Motor neuron (in vitro differentiated cells): ENCODE measurements at places on chromosomes 13 and 19. TPM values are rescaled to one million over a fixed set of nuclear protein-coding genes. Genes with fewer than 3 reads are reported as not detected.

Gene TEX26
- total RNA-seq, result 2.2 and 3.6 TPM in 2 replicates

Gene PLK5
- 0.27 TPM in 1 of 2 replicates, not detected in the other for total RNA-seq

Gene ZNF446
- 14.8 and 15.6 TPM in 2 replicates for total RNA-seq

Gene C3
- 0.82 and 1.5 TPM in 2 replicates for total RNA-seq

Gene F7
- 0.14 and 0.25 TPM in 2 replicates for total RNA-seq

Gene KLC3
- 2.3 TPM in 1 of 2 replicates, not detected in the other for total RNA-seq

Gene N4BP2L1
- 5.0 and 5.1 TPM in 2 replicates for total RNA-seq

Gene EPS8L1
- 36.3 and 38.1 TPM in 2 replicates for total RNA-seq

Gene HIPK4
- 0.16 and 0.19 TPM in 2 replicates for total RNA-seq

Gene METTL21C
- total RNA-seq, result 0.21 and 0.52 TPM in 2 replicates

Gene ARL11
- 0.09 and 0.10 TPM in 2 replicates for total RNA-seq

DNA sequence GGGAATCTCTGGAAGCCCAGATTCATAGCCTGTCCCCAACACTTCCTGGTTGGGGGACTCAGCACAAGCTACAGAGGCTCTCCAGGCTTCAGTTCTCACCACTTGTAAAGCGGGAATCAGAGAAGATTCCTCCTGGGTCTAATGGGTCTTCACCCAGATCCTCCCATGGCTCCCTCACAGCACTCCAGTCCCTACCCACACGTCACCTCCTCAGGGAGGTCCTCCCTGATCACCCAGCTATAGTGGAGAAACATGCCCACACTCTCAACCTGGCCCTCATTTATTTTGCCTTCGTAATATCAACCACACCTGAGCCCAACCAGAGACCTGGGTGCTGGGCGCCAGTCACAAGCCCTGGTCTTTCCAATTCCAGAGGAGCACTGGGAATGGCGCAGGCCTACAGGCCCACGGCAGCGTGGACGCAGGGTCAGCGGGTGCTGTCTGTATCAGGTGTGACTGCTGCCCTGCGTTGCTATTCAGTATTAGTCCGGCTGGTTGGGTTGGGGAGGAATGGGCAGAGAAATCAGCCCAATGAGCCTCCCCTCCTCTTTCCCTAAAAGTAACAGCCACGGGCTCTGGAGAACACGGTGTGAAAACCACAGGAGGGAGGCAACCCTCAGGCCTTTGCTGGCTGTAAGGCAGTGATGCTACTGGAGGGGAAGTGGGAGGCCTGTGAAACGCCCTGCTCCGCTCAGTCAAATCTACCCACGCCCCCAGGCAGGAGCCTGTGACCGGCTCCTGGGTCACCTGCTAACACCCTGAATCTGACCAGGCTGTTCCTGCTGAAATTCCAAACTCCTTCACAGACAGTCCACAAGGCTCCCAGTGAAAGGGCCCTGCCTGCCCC, 5.2 kb downstream of the AKT2 start:
- ATAC-seq, result peak; percentile 5

GRCh38 chr13:36282821-36283432, 14.7 kb downstream of the CCDC169 start:
- ATAC-seq, result no peak

DNA sequence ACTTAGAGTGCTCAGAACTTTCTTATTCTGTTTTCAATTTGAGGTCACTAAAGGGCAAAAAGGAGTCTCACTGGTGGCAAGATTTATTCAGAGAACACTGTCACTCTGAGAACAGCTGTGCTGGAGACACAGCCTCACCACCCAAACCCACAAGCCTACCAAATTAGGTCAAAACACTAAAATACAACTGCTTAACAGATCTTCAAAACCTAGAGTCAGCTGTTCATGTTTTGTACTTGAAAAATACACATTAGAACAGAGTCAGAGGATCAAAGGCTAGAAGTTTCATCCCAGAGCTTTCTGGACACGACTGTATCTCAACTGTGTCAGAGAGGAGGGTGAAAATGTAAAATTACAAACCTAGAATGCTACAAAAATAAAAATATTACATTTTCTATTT, 89.3 kb downstream of the MIPEP start:
- ATAC-seq, result peak; percentile 90

GRCh38 chr19:1087813-1088415, 7.3 kb downstream of the POLR2E start:
- no peak for ATAC-seq

DNA sequence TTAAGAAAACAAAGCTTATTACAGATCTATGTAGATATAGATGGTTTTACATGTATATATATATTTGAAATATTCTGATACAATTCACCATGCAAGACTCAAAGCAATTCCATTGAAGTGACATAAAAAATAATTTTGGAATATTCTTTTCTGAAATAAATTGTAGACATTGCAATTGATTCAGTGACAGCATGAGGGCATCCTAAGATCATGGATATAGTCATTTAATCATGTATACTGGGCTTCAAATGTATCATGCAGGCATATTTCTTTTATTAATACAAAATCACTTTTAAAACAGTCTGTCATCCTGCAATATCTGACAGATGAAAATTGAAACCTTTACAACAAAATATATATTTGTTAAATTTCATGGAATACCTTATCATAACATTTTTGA, 286.7 kb upstream of the SLITRK6 start:
- no peak for ATAC-seq

GRCh38 chr13:30718661-30719524, 16.4 kb upstream of the ALOX5AP start:
- ATAC-seq, result peak; percentile 100

DNA sequence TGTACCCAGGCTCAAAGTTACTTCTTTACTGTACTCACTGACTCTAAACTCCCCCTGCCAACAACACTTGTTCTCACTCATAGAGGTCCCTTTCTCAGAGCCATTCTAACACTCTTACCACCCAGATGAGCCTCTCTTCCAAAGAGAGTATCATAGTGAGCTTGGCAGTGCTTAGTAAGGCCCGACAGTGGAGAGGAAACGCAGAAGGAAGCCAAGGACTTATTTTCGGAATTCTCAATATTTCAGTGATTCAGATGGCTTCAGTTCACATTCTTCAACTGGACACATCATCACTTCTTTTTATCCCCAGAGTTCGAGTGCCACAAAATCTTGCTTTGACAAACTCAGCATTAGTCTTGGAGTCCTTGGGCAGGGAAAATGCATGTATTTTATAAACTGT, 285.9 kb downstream of the DNAJC15 start:
- ATAC-seq, result no peak

- no peak for ATAC-seq
These were observed 44.4 kb upstream of the C1QTNF9 start for GRCh38 chr13:24264976-24265375.

DNA sequence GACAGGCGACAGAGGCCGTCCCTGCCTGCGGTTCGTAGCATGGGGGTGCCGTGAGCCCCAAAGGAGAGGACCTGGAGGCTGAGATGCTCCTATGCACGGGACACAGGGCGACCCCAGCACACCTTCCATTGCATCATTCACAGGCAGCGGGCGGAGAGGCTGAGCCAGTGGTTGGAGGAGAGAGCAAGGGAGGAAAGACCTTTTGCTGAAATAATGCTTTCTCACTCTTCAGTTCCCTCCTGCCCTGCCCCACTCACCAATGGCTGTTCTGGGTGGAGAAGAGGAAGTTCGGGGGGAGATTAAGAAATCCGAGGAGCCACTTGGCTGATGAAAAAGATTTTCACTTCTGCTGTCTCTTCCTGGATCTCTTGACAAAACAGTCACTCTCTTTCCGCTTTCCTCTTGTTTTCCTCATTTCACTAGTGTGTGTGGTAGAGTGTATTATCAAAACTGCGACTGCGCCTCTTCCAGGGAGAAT, at the start of gene NLRP12:
Gene NLRP12 (minus strand): TSS at position 181 of the 478 bp plus-strand sequence. CDS start 140 bp downstream, at position 41.
- ATAC-seq, result no peak

GRCh38 chr19:29320618-29321017, 107.7 kb upstream of the UQCRFS1 start:
- ATAC-seq, result no peak

DNA sequence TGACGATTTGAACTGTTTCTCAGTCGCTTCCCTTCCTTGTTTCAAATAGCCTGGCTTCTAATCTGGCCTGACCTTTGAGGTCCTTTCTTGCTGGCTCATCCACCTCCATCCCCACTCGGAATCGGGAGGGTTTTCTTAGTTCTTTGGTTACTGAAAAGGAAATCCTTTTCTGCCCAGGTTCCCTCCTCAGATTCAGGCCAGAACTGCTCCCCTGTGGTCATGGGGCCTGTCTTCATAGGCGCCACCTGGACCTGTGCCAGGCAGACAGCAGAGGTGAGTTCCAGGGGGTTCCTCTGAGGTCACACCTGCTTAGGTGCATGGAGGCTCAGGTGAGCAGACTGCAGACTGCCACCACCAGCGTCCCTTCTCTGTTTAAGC, 62.4 kb downstream of the AKAP11 start:
- peak; percentile 25 for ATAC-seq

- ATAC-seq, result no peak
These were observed 1193.1 kb upstream of the MIR17HG start for GRCh38 chr13:90154311-90154960.

GRCh38 chr19:1360818-1361461, 22.8 kb upstream of the NDUFS7 start:
- peak; percentile 39 for ATAC-seq

- no peak for ATAC-seq
These were observed 82.5 kb upstream of the MYCBP2 start for GRCh38 chr13:77409412-77409811.

DNA sequence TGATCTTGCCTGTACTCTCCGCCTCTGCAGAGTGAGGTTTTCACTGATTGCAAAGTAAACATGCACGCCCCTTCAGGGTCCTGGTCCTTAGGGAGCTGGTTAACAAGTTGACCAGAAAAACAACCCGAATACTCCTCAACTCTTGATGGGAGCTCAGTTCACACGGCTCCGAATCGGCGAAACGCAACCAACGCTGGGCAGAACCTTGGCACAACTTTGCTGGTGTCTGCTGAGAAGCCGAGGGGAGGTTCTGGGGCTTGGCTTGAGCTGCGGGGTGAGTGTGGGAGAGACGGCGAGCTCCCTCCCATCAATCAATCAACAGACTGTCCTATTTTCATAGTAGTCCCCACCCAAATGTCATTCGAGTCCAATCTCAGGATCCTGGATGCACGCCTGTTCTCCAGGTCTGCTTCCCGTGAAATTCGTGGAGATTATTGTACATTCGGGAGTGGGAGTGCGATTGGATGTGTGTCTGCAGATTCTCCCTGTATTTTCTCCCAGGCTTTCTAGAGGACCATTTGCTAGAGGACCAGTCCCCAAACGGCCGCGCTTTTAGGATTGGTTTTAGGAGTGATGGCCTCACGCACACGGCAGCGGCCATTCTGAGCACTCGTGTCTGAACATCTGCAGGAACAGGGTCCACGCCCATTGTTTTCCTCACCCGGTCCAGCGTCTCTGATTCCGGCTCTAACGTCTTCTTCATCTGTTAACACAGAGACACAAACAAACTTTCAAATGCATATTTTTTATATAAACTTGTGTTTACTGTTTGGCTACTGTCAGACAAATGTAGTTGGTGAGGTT, 51.6 kb upstream of the F7 start:
- ATAC-seq, result no peak

DNA sequence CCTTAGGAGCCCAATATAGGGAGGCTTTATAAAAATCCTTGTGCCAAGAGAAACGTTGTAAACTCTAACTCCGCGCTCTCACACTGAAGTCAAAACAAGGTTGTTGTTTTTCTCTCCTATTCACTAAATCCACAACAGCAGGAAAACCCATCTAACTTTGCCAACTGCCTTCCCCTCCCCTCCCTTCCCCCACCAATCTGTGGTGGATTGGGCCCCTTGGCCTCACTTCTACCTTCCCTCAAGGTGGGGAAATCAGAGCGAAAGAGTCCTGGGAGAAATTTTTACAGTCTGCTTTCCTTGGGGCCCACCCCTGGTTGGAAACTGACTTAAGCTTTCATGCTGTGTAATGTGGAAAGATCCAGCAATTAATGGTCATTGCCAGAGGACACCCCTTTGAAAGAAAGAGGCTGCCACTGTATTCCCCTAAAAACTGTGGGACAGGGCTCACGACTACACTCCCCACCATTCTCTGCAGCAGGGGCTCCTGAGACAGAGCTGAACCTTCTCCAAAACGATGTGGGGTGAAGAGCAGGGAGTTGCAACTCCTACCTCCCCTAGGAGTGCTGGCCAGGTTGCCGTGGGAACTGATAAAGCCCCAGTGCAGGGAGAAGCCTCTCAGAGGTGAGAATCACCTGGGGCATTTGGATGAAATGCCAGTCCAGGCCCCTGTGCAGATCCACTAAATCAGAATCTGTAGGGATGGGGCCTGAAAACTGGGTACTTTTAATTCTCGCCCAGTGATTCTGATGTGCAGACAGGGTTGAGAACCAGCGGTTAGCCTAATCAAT, 1.1 kb downstream of the DHRS12 start:
- ATAC-seq, result no peak

DNA sequence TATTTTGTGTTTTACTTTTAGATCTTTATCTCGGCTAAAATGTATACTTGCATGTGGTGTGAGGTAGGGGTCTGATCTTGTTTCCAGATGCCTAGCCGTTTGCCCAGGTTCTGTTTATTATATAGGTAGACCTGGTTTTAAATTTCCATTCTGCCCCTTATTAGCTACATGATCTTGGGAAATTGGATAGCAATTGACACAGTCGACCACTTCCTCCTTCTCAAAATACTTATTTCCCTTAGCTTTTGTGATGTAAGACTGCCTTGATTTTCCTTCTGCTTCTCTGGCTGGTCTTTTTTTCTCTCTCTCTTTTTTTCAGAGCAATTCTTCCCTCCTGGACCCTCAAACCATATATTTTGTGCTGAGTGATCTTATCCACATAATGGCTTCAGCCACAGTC, 3.0 kb upstream of the PGLYRP1 start:
- ATAC-seq, result no peak

DNA sequence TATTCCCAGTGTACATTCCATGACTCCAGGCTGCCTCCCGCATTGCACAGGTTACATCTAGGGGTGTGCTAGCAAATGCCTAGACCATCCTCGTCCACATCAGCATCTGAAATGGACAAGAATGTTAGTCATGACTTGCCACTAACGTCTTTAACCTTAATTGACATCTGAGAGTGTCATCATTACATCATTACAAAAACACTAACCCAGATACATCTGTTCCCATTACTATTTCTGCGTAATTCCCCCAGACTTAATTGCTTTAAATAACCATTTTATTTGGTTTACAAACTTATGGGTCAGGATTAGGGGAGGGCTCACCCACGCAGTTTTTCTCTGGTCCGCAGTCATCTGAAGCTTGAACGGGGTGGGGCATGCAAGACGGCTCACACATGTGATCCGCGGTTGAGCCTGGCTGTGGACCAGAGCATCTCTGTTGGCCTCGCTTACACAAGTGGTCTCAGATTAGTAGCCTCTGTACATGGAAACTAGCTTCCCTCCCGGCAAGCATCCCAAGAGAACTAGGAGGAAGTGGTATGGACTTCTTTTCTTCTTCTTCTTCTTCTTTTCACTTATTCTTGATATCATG, 15.9 kb downstream of the KL start:
- peak; percentile 55 for ATAC-seq
